ENCODE measurements at places on chromosomes 1 and 21.

- DNase-seq = peak; percentile 19
Observed at GRCh38 chr1:14334336-14335176, 263.9 kb upstream of the KAZN start.

DNA sequence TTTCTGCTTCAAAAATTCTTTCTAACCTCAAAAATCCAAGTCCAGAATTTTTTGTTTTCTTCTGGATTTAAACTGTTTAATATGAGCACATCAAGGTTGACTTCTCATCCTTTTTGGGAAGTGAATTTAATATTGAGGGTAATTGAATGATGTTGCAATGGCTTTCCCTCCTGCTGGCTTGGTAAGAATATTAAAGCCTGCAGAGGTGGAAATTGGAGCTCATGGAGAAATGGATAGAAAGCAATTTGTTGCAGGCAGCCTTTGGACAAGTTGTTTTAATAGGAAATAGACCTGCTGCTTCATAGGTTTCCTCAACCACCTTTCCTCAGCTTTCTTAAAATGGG is 124.7 kb downstream of the SYT2 start:
- DNase-seq = no peak

- no peak for DNase-seq
Observed at GRCh38 chr1:17078991-17079868, 25.4 kb upstream of the SDHB start.

DNA sequence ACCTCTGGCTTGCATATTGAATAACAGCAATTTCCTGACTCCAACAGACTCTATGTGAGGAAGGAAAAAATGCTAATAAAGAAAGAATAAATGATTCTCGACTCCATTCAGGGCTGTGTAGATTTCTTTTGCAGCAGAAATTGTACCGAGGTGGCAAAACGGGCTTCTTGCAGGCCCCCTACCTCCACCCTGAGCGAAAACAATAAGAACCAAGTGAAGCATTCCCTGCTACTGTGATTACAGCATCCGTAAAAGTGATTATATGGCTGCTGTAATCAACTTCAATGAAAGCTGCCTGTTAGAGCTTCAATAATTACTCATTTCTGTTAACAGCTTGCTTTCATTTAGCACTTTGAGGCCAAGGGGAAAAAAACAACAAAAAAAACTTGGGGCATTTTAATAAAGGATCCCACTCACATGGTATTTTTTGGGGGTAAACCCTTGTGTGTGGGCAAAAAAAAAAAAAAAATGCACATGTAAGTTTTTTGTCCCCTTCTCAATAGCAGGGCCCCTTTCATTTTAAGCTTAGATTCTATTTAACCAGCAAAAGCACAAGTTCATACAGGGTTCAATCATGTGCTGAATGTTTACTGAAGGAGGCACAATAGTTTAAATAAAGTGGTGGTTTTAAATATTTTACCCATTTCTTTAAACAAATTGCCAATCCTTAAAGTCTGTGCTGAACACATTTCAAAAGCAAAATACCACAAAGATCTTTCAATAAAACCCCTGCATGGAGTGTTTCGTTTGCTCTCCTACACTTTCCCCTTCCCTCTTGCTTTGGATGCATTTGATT is 271.6 kb downstream of the LMO4 start:
- DNase-seq = no peak

DNA sequence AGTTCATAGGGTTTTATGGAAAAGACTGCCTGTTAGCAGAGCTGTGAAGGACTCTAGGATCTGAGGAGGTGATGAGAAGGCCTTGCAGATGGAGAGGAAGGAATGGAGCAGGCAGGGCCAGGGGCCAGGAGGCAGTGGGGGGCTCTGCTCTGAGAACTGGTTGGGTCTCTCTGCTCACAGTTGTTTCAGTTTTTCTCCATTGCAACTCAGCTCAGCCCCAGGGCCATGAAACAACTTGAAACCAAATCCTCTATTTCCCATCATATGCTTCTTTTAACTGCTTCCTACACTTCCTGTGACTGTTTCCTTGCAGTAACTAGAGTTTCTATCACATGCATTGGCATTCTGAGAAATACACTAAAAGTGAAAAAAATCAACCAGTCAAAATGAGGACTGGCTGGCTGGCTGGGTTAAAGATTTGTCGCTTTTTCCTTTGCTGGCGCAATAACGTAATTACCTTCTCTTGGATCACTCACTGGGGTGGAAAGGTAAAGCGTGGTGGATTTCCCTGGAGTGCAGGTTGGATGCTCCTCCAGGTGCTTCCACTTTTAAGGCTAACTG is 172.0 kb downstream of the CDC7 start:
- no peak for DNase-seq

- no peak for DNase-seq
Observed at GRCh38 chr1:9942399-9942938, 722 bp downstream of the LZIC start.

DNA sequence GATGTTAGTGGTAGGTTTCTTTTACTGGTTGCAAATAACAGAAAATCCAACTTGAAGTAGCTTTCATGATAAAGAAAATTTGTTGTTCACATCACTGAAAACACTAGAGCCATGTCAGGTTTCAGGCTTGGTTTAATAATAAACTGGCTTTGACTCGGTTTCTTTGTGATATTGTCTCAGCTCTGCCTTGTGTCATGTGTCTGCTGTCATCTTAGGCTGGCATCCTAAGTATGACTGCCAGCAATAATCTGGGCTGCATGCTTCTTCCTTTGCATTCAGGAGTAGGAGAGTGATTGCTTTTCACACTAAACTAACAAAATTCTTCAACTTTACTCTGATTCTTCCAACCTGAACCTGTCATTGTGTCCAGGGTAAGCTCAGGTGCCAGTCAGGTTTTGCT is 474.0 kb upstream of the B3GALT2 start:
- no peak for DNase-seq

- DNase-seq = no peak
Observed at GRCh38 chr1:20575541-20576336, 13.2 kb upstream of the CDA start.

- DNase-seq = no peak
Observed at GRCh38 chr1:236207569-236207968, 65.2 kb downstream of the GPR137B start.

DNA sequence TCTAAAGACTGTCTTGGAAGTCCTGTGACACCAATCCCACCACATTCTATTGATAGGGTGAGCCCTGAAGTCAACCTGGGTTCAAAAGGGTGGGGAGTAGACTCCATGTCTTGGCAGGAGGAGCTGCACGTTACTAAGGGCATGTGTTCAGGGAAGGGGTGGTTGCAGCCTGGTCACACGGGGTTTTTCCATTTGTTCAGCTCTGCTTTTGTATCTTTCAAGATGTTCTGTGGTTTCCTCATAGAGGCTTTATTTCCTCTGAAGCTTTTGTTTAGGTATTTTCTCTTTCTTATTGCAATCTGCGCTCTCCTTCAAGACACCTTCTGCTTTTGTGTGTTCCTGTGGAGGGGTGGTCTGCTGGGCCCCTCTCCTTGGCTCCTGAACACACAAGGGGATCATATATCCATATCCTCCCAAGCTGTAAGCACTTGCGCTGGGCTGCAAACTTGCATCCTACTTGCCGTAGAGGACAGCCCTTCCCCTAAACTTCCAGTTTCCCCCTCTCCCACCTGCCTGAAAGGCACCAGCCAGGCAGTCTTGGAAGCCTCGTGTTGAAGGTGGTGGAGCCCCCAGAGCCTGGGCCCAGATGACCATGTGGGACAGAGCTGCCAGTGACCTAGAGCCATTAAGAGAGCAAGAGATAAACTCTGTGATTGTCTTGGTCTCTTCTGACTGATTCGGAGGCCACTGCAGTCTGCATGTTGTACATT is 62.5 kb upstream of the TRAPPC10 start:
- no peak for DNase-seq

DNA sequence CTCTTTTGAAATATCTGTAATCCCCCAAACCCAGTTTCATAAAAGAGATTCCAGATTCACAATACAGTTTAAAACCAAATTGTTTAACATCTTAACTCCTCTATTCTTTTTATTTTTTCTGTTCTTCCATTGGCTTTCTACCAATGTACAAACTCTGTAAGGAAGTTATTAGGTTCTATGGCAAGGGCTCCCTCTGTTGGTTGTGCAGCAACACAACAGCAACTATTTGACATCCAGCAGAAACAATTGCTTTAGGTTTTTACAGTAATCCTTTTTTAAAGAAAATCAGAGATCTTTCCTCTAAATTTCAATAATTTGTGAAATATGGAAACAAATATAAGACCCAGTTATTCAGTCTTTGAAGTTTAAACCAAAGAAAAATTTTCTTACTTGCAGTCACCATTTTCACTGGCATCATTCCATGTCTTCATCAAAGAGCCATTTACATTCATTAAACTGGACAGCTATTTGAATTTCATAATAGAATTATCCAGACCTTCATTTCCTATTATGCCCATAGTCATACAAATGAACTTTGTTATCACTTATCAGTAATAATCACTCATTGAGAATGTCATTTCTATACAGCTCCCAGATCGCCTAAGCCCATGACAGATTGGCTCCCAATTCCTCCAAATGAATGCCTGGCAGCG is 46.5 kb upstream of the RNF11 start:
- DNase-seq = peak; percentile 17

GRCh38 chr1:18139198-18139981 is 31.8 kb downstream of the IGSF21 start:
- no peak for DNase-seq

- DNase-seq = peak; percentile 33
Observed at GRCh38 chr1:180571832-180572636, 13.3 kb downstream of the OVAAL start.

GRCh38 chr1:102961549-102961948 is 146.8 kb downstream of the COL11A1 start:
- no peak for DNase-seq

DNA sequence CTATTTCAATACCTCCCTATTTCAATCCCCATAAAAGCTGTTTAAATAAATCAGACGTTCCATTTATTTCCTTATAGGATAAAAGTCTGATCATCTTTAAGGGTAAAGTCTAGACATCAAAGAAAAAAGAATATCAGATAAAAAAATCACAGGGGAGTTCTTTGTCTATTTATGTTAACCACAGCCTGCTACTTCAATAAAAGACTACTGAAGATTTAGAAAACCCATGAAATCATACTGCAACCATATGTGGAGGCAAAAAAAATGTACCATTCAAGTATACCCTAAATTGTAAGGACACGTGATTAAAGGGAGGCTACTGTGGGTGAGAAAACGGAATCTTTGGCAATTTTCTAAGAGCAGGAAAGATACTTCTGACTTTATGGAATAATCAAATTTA is 108.2 kb upstream of the TNFSF4 start:
- DNase-seq = no peak

DNA sequence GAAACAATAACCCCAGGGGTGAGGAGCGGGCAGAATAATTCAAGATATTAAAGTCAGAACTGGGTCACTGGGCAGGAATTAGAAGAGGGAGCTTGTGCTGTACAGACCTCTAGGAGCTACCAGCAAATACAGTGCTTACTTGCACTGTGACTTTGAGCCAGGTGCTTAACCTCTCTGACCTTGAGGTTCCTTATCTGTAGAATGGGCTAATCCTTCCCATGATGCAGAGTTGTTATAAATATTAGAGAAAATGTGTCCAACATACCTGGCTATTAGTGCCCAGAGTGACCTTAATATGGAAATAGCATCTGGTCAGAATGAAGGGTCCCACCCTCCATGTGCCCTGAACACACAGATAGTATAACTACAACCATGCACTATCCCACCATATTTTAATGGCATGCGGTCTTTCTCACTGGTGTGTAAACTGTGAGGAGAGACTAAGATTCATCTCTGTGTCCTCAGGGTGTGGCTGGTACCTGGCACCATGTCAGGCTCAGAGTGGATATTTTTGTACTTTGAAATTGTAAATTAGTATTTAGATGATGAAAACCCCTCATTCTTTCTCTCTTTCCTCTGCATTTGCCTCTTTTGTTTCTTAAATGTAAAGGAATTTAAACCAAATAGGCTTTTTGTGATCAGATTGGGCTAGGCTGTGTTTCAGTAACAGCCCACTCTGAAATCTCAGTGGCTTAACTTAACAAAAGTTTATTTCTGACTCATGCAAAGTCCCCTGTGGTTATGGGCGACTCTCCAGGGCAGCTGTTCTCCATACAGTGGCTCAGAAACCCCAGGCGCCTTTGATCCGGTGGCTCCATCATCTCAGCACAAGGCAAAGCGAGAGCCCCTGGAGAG is 60.0 kb upstream of the ROR1 start:
- no peak for DNase-seq

DNA sequence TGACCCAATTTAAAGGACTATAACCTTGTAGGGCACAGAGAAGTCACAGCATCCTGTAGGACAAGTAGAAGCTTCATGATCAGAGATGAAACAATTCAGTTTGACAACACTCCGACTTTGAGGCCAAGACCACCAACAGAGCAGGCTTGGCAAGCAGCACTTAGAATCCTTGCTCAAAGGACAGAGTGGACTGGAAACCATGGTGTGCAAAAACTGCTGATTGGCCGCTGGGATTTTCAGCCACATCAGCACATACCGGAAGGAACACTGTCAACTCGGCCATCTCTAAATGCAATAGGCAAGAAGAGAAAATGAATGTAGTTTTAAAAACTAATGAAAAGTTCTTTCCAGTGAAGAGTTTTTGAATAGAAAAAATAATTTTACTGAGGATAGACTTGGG is 92.0 kb upstream of the PRMT6 start:
- DNase-seq = no peak

DNA sequence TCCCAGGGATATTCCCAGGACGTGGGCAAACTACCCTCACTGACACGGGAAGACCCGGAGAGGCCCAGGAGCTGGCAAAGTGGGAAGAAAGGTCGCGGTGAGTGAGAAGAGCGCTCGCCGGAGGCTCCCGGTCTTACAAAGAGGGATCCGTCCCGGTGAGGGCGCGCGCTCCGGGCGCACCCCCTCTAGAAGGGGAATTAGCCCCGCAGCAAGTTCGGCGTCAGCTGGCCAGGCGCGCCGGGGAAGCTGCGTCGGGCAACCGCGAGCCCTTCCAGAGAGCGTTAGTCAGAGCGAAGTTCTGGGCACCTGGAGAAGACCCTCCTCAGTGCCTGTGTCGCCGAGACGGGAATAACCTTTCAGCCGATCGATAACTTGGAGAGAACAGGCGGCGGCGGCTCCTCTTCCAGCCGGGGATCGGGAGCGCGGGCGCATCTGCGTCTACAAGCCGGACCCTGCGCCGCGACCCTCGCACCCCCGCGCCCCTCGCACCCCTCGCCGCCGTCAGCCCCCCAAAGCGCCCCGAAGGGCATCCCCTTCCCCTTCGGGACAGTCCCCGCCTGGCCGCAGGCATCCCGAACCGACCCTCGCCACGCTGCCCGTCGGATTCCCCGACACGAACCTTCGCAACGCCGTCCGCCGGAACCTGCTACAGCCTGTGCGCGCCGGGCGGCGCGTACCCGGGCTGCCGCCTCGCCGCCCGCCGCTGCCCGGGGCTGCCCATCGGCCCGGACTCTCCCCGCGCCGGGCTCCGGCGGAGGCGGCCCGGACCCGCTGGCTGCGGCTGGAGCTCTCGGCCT is 485 bp downstream of the SIPA1L2 start:
- DNase-seq = peak; percentile 24

GRCh38 chr1:109806733-109807400 is 43.1 kb upstream of the EPS8L3 start:
- DNase-seq = no peak

All from stimulated activated CD4-positive, alpha-beta T cell treated with anti-CD3 and anti-CD28 coated beads, Interleukin-4, amount 100 ng/mL, for 1 hour (primary cell).